HS-5 (cell line): ENCODE measurements at places on chromosomes 6 and 20.

DNA sequence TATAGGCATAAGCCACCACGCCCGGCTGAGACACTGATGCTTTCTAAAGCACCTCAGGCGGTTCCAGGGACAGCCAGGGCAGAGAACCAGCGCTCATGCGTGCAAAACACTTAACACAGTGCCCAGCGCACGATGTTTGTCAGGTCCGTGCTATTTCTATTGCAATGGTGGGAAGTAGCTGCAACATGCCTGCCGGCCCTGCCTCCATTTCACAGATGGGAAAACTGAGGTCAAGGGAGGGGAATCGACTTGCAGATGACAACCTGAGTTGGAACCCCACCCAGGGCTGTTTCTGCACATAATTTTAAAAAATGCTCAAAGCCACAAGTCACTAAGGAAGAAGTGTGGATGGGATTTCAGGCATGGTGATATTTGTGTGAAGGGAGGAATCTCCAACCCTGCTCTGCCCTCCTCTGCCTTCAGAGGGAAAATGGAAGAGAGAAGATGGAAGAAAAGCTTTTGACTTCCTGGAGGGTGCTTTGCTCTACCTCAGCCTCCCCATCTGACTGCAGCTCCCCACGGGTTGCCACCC, 39.9 kb downstream of the KIAA1755 start:
- no peak for DNase-seq

GRCh38 chr6:38273325-38273724, 366.4 kb downstream of the BTBD9 start:
- DNase-seq = no peak

GRCh38 chr6:147941143-147941542, 401.5 kb upstream of the SASH1 start:
- DNase-seq = peak; percentile 47

GRCh38 chr20:4672948-4673347, 48.8 kb upstream of the PRND start:
- no peak for DNase-seq

- DNase-seq = no peak
Observed at GRCh38 chr6:35237476-35237875, 22.1 kb upstream of the ZNF76 start.

DNA sequence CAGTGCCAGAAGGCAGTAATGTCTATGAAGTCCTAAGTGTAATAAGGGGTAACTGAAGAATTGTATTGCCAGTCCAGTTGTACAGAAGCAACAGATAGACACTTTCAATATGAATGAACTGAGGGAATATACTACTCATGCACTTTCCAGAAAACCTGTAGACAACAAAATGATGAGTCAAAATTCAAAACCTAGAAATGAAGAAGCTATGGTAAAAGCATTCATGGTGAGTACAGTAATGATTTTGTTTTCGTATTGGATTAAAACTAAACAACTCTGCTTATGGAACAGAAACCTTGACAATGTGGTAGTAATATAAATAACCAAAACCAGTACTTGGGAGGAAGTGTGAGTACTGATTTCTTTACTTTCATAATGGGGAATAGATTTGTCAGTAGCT, 35.0 kb downstream of the ARMC2 start:
- DNase-seq = no peak

DNA sequence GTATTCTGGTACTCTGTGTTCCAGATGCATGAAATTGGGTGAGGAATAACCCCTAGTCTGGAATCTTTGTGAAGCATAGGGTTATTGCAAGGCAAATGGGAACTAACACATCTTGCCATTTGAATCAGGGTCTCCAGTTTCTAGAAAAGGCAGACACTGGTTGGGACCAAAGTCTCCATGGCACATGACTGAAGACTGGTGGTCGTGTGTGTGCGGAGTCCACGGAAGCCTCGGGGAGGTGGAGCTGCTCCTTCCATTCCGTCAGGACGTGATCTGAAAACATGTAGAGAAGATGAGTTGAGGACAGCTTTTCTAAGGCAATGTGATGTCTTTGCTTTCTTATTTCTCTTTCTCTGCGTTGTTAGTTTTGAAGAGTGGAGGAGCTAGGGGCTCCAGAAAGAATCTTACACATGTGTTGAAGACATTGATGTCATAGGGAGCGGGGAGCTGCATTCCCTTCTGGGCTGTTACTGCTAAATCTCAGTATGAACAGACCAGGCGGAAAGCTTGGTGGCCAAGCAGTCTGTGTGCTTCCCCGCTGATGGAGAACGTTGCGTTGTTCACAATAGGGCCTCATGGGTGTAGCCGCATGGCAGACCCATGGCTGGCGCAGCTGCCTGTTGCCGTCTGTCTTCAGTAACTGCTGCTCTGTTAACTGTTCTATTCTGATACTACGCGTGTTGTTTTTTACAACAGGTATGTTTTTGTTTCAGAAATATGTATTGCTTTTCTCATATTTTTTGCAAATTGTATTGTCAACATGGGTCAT, 4.8 kb upstream of the SLC17A9 start:
- DNase-seq = no peak

DNA sequence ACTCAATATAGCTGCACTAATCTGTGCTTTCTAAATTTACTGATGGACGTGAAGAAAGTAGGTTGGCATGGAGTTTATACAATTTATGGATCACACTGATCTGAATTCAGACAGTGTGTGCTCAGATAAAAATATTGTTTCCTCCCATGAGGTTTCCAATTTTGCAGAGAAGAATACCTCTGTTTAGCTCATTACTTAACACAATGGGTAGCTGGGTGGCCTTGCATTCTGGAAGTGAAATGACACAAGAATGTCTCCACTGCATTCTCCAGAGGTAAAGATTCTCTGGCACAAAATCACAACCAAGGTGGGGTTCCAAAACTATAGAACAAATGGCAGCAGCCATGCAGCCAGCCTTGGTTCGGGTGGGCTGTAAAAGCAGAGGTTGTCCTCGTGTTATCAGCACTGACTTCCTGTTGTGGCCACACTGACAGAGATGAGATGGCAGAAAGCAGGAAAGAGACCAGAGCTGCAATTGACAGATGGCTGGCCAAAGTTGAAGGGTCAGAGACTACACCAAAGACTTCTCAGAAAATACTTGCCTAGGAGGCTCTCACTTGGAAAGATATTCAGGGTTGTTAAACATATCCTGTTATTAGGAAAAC, 50.2 kb downstream of the HDAC2 start:
- DNase-seq = no peak

DNA sequence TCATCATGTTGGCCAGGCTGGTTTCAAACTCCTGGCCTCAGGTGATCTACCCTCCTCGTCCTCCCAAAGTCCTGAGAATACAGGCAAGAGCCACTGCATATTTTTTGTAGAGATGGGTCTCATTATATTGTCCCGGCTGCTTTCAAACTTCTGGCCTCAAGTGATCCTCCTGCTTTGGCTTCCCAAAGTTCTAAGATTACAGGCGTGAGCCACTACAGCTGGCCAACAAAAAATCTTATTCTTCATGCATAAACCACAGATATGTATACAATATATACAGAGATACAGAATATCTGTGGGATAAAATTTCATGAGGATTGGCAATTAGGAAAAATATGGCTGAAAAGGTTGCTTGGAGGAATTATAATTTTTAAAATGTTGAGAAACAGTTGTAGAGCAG, 49.9 kb downstream of the SLC35A1 start:
- DNase-seq = no peak

GRCh38 chr6:167013067-167013466, 13.9 kb downstream of the CEP43 start:
- no peak for DNase-seq
